ENCODE measurements at places on chromosomes 11 and 22.
A peak's percentile ranks its signal among the peaks of the same experiment; 100 is the strongest.

GRCh38 chr11:2090172-2091111, 48.7 kb downstream of the IGF2 start:
- DNase-seq, result no peak

GRCh38 chr11:46304605-46305179, 27.2 kb downstream of the CREB3L1 start:
- no peak for DNase-seq

DNA sequence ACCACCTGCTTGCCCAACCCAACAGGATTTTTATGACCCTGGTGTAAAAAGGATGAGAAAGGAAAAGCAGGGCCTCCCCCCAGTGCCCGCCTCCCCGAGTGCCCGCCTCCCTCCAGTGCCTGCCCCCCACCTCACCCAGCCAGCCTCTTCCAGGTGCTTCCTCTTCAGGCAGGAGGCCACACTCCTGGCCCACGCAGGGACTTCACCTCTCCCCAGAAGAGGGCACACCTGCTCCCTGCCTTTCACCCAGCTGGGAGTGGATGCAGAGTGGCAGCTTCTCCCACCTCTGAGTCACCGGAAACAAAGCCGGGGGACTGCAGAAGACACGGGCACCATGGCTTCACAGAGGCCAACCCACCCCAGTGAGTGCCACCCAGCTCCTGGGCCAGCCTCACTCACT, 16.1 kb downstream of the CPT1A start:
- DNase-seq, result no peak

- peak; percentile 66 for DNase-seq
Observed at GRCh38 chr11:6572215-6572614, 31.2 kb downstream of the RRP8 start.

- DNase-seq, result no peak
Observed at GRCh38 chr11:4887591-4887990, 5.9 kb downstream of the OR51T1 start.

GRCh38 chr11:569158-569885, 6.9 kb upstream of the PHRF1 start:
- no peak for DNase-seq

- DNase-seq, result no peak
Observed at GRCh38 chr11:60765355-60765754, 8.7 kb downstream of the MS4A15 start.

DNA sequence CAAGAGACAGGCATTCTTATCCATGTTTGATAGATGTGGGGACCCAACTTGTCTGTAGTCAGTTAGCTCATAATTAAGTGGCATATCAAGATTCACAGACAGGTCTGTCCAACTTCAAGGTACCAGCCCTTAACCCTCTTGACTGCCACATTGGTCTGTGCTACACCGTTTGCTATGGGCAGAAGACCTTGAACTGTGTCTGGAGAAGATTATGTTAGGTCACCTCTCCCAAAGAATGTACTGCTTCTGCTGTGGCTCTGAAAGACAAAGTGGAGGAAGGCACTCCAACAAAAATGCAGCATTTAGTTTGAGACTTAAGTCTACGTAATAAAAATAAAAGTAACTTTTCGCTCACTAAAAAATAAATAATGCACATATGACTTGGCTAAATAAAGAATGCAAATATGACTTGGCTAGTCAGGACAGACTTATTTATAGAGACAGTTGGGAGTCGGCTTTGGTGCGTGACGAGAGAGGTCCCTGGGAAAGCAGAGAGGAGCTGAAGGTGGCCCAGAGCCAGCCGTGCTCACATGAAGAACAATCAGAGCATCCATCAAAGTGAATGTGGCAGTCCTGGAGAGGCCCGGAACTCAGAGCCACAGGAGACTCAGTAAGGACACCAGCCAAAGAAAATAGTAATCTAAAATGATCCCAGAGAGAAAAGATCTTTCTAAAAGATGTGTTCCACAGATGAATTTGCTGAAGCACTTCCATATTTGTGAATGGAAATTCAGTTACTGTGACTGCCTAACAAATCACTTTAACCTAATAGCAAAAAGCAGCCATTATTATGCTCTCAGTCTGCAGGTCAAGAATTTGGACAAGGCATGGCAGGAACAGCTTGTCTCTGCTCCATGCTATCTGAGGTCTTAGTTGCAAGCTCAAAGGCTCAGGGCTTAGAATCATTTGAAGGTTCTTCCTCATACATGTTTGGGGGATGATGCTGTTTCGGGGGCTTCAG, 35.0 kb downstream of the CWC15 start:
- DNase-seq, result peak; percentile 85

DNA sequence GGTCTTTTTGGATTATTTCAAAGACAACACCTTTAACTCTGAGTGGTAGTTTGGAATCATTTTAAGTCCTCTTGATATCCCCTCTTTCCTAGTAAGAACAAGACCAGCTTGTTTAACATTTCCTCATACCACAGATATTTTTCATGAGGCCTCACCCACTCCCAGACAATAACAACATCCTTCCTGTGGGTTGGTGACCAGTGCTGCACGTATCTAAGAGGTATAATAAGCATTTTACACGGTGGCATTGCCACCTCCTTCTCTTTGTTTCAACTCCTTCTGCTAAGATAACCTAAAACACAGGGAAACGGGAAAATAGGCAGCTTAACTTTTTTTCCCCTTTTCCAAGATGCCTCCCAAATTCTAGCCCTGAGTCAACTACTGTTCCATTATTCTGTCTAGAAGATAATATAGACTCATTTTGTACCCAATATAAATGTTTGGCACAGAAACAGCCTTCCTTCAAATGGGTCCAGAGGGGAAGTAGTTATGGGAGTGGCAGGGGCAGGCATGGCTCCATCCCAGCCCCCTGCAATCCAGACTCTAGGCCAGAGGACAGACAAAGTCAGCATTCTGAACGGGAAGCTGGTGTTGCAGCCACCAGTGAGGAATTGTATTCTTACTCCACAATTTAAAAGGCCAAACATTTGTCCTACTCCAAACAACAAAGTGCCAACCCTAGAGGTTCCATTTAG, 28.5 kb downstream of the MAML2 start:
- DNase-seq, result peak; percentile 51

GRCh38 chr22:43317239-43317638, 25.9 kb downstream of the SCUBE1 start:
- DNase-seq, result no peak

GRCh38 chr11:81839016-81839415, 894.6 kb downstream of the FAM181B start:
- no peak for DNase-seq

- no peak for DNase-seq
Observed at GRCh38 chr11:71481101-71481960, 28.3 kb downstream of the NADSYN1 start.

DNA sequence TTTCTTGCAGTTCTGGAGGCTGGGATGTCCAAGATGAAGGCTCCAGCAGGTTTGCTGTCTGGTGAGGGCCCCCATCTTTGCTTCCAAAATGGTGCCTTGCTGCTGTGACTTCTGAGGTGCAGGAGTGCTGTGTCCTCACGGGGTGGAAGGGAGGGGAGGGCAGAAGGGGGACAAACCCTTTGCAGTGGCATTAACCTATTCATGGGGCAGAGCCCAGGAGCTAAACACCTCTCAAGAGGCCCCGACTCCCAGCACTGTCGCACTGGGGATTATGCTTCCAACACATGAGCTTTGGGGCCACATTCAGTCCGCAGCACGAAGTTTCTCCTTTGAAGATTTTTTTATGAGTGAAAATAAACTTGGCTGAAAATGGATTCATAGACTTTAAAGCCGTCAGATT, 25.5 kb upstream of the OSBPL5 start:
- no peak for DNase-seq

GRCh38 chr11:64703048-64703447, 19.9 kb downstream of the NRXN2 start:
- DNase-seq, result no peak

- no peak for DNase-seq
Observed at GRCh38 chr11:67664696-67665540, 9.5 kb downstream of the ALDH3B2 start.

- no peak for DNase-seq
Observed at GRCh38 chr22:16783930-16784354, 41.3 kb downstream of the XKR3 start.

GRCh38 chr11:2599561-2600189, 100.1 kb downstream of the KCNQ1OT1 start:
- no peak for DNase-seq

DNA sequence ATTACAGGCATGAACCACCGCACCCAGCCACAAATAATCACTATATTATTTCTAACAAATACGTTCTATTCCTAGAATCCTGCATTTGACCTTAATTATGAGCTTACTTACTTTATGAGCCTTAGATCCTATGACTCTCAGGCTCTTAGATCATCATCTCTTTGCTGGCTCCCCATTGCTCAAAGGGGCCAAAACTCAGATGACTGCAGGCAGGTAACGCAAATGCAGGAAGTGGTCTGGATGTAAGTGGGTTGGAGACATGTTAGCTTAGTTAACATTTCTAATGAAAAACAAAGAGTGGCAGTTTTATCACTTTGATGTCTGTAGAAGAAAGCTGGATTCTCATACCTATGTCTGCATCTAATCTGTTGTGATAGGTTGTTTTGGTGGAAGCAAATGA, 23.4 kb downstream of the CCDC81 start:
- no peak for DNase-seq

- DNase-seq, result no peak
Observed at GRCh38 chr22:46661221-46661851, 41.1 kb downstream of the GRAMD4 start.

- DNase-seq, result no peak
Observed at GRCh38 chr11:61507962-61508861, at the start of gene LRRC10B. LRRC10B (plus strand) TSS chr11:61508749; CDS start chr11:61508999, 250 bp downstream.

- no peak for DNase-seq
Observed at GRCh38 chr11:76716268-76716667, 45.7 kb upstream of the LRRC32 start.

GRCh38 chr11:33965032-33965431, 73.2 kb upstream of the LMO2 start:
- DNase-seq, result no peak

GRCh38 chr11:45518833-45519535, 146.4 kb downstream of the CHST1 start:
- no peak for DNase-seq

GRCh38 chr11:16778286-16778685, 39.8 kb downstream of the C11orf58 start:
- no peak for DNase-seq

DNA sequence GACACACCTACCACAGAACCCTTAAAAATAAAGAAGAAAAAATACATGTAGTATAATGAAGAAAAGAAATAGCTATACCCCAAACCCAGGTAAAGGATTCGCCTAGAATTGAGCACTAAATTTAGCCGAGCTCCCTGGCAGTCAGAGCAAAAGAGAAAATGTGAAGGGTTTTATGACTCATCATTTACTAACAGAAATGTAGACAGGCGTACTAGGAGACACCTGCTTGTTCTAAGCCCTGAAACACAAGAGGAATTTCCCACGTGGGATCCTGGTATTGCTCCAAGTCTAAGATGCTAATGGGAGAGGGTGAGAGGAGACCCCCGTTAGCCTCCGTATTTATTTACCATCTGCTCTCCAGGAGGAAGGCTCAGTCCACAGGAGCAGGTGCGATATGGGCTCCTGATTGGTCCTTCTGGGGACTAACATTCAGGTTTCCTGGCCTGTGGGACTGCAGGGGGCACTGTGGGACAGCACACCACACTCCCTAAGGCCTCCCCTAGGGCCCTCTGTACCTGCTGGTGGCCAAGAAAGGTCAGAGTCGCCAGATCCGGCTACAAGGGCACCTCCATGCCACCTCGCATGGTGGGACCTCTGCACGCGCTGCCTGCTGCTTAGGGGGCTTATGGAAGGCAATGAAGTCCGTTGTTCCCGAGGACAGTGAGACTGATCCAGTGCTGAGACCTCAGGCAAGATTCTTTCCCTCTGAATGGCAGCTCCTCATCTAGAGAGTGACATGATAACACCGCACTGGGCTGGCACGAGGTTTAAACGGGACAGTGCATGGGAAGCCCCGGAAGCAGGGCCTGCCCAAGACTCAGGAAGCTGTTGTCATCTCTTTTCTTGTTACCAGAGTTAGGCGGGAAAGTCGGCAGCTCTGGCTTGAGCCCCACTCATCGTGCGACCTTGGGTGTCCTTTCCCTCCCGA, 25.8 kb downstream of the KCNC1 start:
- peak; percentile 22 for DNase-seq

GRCh38 chr22:41512421-41513194, 31.7 kb downstream of the POLR3H start:
- DNase-seq, result peak; percentile 65

DNA sequence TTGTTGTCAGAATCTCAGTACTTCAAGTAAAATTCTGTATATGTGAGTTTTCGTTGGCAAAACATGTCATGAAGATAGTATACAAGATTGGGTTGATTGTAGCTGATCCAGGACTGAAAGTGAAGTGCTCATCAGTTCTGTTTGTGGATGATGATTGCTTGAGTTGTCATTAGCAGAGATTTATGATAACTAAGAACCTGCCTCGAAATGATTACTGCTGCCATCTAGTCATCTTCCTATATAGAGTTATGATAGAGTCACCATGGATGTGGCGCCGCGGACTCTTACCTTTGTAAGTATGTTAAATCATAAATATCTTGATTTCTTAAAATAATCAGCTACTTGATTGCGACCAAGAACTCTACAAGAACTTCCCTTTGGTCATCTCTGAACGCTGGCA, 27.9 kb upstream of the MYO18B start:
- no peak for DNase-seq

GRCh38 chr11:122486793-122487495, 168.6 kb upstream of the UBASH3B start:
- DNase-seq, result no peak
